ENCODE measurements at places on chromosomes 12 and 14.

GRCh38 chr14:100790502-100791347 lies 35.2 kb upstream of the MEG3 start:
- no peak for DNase-seq

GRCh38 chr14:102066041-102066451 lies 20.8 kb downstream of the HSP90AA1 start:
- DNase-seq = no peak

DNA sequence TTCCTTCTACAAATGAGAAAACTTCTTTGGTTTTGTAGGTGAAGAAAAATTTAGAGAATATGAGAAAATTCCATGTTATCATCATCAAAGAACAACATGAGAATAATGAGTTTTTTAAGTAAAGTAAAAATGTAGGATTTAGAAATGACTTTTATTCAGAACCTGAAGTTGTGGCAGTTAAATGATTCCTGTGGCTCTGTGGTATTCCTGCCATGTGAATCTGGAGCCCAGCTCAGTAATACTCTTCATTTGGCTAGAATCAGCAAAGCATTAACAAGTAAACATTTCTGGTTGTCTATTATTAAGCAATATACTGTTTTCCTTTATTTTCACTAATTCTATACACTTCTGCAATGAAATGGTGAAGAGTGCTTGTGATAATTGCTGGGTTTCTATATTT lies 95.6 kb upstream of the E2F7 start:
- DNase-seq = no peak

GRCh38 chr14:98914942-98915341 lies 357.1 kb downstream of the BCL11B start:
- no peak for DNase-seq

DNA sequence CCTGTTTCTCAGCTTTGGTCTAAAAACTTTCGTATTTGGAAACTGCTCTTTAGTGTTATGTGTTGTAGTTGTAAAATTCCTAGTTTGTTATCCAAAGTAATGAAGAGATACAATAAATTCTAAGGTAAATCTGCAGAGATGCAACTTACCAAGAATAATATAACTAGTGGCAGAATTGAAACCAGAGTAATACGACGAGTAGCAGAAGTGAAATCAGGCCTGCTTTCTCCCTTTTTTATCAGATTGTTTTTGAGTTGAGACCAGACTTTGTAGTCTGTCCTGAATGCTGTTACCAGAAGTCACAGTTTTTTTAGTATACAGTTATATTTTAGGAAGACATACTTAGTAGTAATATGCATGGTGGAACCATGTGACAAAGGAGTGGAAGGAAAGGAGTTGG lies 12.5 kb downstream of the PAPOLA start:
- DNase-seq = no peak

GRCh38 chr12:50375802-50376201 lies 20.6 kb downstream of the FAM186A start:
- DNase-seq = no peak

- DNase-seq = no peak
These were observed 34.8 kb downstream of the TMCC3 start for GRCh38 chr12:94615260-94616181.

DNA sequence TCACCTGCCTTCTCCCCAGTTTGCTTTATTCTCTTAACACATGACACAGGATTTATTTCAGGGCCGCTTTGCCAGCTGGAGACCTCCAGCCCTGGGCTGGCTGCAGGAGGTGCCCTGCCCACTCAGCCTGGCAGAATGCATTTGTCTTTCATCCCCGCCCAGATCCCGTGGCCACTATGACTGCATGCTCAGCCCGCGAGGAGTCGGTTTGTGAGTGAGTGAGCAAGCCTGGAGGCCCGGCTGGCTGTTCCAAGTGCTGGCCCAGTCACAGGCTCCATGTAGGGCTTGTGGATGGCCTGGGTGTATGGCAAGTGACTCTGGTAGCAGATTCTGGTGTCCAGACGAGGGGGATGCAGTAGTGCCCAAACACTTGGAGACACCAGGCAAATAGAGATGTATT lies 2.1 kb downstream of the TDP1 start:
- no peak for DNase-seq

DNA sequence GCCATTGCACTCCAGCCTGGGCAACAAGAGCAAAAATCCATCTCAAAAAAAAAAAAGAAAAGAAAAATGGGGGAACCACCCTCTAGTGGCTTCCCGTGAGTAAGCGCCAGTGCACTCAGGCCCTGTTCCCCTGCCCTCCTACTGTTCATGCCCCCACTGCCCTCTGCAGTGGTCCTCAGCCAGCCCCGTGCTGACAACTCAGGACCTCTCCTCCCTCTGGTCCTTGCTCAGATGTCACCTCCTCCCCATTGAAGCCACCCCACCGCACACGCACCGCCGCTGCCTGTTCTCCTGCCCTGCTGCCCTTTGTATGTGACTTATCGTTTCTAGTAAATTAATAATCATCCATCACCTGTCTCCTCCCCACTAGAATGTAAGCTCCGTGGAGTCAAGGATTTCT lies 58.8 kb upstream of the DYNC1H1 start:
- DNase-seq = no peak

- peak; percentile 62 for DNase-seq
These were observed 23.5 kb downstream of the CCDC92 start for GRCh38 chr12:123948796-123949769.

DNA sequence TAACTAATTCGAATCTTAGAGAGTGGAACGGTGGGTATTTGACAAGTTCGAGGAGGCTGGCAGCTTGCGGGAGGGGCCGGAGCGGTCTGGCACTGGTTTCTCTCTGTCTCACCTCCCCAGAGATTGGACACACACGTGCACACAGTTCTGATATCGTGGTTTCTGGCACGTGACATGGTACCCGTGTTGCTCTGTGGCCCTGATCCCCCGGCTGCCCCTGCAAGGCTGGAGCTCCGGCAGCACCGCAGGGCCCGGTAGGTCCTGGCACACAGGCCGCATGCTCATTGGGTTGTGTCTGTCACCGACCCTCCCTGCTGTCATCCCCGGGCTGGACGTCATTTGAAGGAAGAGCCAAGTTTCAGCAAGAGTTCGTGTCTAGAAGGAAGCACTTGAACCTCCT lies 82.7 kb downstream of the PPP2R5C start:
- DNase-seq = no peak

- no peak for DNase-seq
These were observed 8.2 kb upstream of the CCDC85C start for GRCh38 chr14:99612071-99612737.

- no peak for DNase-seq
These were observed 37.3 kb downstream of the SSH1 start for GRCh38 chr12:108819920-108820706.

DNA sequence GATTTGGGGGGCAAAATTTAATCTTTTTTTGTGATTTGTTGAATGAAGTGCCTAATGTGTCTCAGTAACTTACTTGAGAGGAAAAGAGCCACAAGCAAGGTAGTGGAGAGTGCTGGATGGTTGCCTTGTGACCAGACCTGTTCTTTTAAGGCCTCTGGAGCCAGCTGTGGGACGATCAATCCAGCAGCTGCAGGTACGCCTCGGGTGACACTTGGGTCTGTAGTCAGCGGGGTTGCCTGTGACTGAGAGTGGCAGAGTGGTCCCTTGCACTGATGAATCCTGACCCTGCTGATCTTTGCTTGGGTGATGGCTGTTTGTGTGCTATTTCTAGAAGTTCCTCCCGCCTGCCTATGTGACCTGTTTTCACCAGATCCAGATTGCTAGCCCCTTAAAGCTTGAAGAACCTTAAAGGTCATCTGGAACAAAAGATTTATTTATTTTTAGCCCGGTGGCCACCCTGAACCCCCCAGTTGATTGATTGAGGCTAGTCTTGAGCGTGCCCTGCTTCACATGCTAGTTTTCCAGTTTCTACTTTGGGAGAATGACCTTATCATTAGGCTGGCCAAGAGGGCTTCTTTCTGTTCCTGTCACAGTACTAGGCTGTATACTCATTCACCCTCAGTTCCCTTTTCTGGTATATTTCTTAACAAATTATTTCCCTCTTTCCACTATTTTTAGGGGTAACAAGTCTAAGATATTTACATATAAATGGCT lies 23.2 kb downstream of the PRKCH start:
- DNase-seq = no peak

GRCh38 chr12:94429633-94430032 lies 30.0 kb downstream of the CEP83 start:
- no peak for DNase-seq

- no peak for DNase-seq
These were observed 14.9 kb upstream of the NFKBIA start for GRCh38 chr14:35419429-35419841.

GRCh38 chr12:80781313-80781712 lies 64.6 kb downstream of the MYF5 start:
- no peak for DNase-seq

DNA sequence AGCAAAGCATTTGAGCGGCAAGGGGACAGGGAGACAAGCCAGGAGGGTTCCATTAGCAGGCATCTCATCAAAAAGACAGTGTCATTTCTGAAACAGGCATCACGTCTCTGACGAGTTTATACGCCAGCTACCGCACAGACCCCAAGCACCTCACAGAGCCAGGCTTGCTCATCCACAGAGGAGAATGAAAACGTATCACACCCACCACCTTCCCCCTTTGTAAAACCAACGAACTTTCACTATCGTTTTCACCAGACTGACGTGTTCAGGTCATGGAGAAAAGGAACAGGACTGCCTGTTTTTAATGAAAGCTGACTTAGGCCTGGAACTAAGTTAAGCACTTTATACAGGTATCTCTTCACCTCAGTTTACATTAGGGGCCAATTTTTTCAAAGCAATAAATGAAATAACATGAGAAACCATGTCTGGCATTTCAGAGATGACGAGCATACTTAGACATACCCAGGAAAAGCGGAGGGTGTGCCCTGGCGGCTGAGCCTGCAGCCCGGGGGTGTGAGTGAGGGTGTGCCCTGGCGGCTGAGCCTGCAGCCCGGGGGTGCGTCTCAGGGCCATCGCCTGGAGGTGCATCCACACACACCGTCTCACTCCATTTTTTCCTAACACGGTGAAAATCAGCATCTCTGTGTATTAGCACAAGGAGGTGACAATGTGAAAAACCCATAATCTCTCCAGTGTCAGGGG lies 41.9 kb downstream of the STX2 start:
- DNase-seq = no peak

DNA sequence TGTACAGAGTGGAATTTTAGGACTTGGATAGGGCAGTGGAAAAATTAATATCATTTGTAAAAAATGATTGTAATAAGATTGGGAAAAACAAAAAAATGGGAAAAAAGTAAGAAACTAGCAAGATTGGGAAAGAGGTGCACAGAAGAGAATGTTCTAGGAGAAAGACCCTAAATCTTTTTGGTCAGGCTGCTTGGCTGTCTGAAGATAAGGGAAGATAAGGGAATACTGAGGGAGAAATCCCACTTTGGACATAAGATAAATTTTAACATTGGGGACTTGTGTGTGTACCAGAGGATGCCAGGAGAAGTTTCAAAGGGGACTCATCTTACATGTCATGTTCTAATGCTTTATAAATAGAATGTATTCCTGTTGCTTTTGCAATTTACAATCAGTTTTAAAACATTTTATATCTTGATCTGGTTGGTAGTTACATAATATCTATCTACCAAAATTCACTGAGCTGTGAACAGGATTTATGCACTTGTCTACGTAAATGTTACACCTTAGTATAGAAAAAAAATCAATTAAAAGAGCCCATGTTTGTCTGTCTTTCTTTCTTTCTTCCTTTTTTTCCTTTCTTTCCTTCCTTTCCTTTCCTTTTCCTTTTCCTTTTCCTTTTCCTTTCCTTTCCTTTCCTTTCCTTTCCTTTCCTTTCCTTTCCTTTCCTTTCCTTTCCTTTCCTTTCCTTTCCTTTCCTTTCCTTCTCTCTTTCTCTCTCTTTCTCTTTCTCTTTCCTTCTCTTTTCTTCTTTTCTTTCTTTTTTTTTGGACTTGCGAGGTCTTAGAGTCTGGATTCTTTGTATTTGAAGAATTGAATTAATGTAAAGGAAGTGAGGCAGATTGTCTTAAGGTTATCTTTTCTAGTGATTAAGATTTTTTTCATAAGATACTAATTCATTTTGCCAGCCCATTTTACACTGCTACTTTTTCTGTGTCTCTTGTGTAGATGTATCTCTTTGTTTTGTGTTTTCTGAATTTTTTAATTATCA lies 66.1 kb downstream of the KTN1 start:
- DNase-seq = no peak

DNA sequence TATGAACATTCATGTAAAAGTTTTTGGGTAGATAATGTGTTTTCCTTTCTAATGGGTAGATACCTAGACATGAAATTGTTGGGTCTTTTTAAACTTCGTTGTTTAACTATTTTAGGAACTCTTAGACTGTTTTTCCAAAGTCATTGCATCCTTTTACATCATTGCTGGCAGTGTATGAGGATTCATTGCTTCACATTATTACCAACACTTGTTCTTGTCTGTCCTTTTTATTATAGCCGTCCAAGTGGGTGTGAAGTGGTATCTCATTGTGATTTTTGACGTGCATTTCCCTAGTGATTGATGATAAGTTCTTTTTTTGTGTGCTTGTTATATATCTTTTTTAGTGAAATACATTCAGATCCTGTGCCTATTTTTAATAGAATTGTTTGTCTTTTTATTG lies 39.4 kb downstream of the USP15 start:
- DNase-seq = no peak

DNA sequence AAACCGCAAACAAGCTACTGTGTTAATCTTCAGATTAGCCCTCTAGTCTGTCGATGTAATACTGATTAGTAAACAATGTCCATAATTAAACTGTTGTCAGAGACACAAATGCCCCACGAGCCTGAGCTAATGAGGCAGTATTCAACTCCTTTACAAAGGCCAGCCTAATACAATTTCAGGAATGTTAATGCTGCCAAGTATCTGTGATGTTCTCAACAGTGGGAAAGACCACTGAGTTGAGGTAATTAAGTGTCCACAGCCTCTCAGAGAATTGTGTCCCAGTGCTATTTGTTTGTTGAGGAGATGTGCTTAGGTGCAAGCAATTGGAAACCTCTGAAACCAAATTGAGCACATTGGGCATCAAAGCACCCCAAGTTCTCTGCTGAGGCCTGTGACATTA lies 139.4 kb upstream of the CDKN3 start:
- DNase-seq = no peak

- DNase-seq = no peak
These were observed 444.6 kb upstream of the CCDC196 start for GRCh38 chr14:66041582-66041981.

- DNase-seq = no peak
These were observed 20.6 kb downstream of the MAPK1IP1L start for GRCh38 chr14:55071870-55072640.

- DNase-seq = no peak
These were observed 25.7 kb downstream of the NTN4 start for GRCh38 chr12:95764848-95765247.

DNA sequence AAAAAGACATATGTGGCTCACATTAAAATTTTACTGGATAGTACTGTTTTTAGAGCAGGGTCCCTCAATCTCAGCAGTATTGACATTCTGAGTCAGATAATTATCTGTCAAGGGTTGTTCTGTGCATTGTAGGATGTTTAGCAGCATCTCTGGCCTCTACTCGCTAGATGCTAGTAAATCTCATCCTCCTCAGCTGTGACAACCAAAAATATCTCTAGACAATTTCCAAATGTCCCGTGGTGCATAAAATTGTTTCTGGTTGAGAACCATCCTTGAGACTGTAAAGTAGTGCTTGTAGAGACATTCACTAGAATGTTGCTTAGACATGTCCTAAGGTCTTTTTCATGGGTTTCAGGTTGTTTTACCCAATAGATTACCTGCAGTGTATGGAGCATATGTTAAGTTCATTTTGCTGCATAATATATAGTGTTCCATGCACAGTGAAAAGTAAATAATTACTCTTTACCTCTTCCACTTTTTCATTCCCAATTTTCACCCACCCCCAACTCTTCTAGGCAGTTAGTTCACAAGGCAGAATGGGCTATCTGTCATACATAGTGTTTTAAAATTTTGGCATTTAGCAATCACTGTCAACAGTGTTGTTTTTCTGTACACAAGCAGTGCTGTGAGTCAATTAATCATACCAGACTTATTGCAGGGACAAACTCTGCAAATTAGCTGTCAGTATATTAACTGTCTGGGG lies 200.2 kb upstream of the SLC38A2 start:
- no peak for DNase-seq
